ENCODE measurements at places on chromosomes 3 and 15.

DNA sequence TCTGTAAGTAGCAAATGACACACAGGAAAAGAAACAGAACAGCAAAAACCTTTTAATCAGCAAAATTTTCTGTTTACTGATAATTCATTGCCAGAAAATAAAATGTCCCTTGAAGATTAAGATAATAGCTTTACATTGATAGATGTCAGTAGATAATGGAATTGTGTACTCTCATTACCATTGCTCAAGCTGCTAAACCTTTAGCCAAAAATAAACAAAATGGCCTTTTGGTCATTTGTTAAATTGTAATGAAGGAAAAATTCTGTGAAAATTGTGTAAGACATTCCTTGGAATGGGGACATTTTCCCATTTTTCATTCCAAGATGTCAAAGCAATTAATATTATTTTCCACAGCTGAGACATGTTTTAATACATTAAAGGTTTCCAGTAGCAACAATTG, 189.8 kb downstream of the PLOD2 start:
- no peak for DNase-seq

DNA sequence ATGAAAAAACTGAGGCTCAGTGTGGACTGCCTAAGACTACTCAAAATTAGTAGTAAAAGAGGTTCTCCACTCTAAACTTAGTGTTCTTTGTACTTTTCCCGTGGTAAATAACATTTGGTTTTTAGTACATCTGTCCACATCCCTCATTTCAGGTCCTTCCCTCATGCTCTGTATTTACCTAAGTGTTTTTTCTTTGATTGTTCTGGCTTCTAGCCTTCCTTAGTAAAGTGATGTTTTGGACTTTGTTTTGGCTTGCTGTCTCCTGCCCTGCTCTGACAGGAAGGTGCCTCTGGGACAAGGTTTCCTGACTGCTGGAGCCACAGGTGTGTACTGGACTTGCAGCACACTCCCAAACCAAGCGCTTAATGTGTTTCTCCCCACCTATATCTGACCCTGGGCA, 29.9 kb upstream of the ALDH1A2 start:
- DNase-seq = no peak

DNA sequence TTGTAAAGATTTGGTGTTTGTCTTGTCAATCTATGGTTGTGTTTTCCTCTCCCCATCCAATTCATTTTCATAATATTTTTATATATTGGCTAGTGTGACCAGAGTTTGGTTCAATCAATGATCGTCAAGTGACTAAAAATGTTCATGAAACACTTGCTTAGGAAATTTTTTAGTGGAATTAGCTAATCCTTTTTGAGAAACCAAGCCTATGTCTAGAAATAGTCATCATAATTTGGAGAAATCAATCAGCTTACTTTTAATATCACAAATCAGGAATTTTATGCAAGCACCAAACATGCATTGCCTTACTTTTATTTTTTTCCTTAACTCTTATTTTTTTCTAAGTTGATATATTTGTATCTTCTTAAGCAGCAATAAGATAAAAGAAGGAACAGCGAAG, 403.1 kb upstream of the TBL1XR1 start:
- no peak for DNase-seq

GRCh38 chr15:27196691-27197090, 225.7 kb downstream of the GABRG3 start:
- no peak for DNase-seq

GRCh38 chr15:73295630-73296286, 73.0 kb downstream of the HCN4 start:
- no peak for DNase-seq

DNA sequence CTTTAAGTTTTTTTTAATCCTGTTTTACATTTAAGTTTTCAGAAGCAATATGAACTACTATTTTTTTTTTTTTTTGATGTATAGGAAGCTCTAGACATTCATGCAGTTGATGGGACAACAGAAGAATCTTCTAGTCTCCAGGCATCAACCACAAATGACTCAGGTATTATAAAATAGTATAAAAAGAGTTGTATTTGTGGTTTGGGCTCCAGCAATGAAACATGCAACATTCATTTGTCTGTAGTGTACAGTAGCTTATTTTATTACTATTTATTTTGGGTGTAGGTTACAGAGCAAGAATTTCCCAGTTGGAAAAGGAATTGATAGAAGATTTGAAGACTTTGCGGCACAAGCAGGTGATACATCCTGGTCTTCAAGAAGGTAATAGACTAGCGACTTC, 38.6 kb downstream of the MGA start:
- no peak for DNase-seq

DNA sequence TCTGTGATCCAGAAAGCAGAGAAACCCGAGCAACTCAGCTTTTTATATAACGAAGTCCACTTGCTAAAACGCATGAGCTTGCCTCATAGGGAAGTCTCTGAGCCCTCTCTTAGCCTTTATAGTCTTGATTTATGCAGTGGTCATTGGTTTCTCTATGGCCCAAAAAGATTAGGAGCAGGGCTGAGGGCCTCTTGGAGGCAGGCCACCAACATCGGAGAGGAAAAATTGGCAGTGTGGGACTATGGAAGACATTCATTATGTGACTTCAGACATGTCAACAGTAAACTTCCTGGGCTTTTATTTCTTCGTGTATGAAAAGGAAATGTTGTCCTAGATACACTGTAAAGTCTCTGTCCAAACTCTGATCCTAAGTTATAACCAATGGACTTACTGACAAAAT, 13.5 kb downstream of the RAB8B start:
- no peak for DNase-seq

DNA sequence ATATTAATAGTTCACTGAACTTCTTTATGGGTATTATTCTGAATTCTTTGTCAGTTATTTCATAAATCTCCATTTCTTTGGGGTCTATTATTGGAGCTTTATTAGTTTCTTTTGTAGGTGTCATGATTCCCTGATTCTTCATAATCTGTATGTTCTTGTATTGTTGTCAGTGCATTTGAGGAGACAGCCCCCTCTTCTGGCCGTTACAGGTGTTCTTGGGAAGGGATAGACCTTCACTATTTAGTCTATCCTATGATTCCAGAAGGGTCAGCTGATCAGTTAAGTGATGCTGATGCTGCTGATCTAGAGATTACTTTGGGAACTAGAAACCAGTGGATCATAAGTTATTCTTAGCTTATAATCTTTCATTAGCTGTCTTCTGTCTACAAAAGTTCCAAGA, 34.9 kb downstream of the TMEM39A start:
- no peak for DNase-seq

- no peak for DNase-seq
Measured at GRCh38 chr15:48803877-48804276, 7.0 kb downstream of the CEP152 start.

- no peak for DNase-seq
Measured at GRCh38 chr3:8764528-8764927, 4.9 kb downstream of the OXTR start.

- no peak for DNase-seq
Measured at GRCh38 chr3:11996480-11996879, 7.7 kb upstream of the SYN2 start.

GRCh38 chr15:42908538-42908937, 12.0 kb downstream of the TTBK2 start:
- no peak for DNase-seq

DNA sequence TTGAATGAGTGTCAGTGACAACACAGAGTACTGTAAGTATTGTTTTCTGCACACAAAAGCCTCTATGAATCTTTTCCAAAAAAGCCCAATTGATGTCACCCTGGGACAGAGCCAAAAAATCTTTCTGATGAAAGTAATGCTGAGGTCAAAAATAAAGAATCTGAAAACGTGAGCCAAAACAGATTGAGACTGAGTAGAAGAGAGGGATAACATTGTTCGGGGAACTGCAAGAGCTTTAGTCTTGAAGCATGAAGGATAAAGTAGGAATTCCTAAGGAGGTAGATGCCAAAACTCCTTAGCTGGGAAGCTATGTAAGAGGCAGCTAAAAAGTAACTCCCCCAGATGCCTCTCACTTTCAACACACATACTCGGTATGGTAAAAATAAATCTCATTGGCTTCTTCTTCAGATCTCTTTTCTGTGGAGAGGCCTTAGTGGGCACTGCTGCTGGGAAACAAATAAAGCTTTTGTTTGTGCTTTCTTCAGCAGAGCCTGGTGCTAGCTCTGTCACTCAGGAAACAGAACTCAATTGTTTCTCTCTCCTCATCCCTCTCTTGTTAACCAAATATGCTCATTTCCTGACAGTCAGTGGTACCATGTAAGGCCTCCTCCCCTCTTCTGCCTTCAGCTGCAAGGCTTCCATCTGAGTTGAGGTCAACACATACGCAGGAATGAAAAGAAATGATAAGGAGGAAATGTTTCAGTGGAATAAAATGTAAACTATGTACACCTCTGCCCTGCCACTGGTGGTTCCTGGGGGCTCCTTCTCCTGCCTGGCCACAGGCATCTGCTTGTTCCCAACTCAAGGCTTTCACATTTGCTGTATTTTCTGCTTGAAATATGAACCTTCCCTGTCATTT, 58.1 kb downstream of the CD200 start:
- no peak for DNase-seq

DNA sequence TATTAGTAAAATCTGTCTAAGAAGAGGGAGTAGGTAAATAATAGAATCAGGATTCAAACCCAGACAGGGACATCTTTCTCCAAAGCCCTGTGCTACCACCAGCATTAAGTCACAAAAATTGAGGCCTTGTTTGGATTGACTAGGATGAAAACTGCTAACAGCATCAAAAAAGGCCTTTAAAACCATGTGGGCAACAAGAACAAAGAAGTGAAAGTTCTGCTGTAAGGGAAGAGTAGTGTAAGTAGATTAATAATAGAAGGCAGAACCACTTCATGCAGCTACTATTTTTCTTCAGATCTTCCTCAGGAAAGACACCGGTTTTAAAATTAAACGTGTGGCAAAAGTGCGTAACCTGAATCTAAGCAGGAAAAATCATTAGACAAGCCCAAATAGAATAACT, 15.3 kb upstream of the KBTBD12 start:
- no peak for DNase-seq

DNA sequence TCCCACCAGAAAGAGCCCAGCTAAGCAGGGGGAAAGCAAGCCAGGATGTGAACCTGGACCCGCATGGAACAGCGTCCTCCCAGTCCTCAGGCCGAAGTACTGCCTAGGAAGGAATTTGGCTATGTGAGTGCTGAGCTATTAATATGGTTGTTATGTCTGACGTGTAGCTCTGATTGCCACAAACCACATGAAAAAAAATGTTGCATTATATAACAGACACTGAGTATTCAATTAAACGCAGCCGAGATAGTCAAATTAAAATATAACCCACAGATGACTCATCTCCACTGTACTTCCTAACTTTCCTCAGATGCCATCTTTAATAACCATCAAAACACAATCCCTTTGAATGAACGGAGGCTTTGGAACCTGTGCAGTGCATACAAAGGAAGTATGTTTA, 111.1 kb downstream of the GABRB3 start:
- no peak for DNase-seq

DNA sequence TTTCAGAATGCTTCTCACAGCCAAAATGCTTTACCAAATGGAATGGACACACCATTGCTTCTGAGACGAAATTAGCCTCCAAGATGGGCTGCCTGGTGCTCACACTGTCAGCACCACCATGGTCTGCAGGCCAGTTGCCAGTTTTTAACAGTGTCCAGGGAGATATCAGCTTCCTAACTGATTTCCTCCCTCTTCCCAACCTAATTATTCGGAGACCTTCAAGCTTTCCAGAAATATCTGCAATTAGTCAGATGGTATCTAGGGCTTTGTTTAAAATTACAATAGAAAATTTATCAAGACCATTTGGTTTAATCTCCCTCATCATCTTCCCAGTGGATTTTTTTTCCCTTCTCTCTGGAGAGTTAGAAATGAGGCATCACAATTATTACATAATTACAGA, 287.5 kb downstream of the ZPLD1 start:
- DNase-seq = no peak

GRCh38 chr3:38090453-38090852, 46.5 kb downstream of the ACAA1 start:
- DNase-seq = no peak

DNA sequence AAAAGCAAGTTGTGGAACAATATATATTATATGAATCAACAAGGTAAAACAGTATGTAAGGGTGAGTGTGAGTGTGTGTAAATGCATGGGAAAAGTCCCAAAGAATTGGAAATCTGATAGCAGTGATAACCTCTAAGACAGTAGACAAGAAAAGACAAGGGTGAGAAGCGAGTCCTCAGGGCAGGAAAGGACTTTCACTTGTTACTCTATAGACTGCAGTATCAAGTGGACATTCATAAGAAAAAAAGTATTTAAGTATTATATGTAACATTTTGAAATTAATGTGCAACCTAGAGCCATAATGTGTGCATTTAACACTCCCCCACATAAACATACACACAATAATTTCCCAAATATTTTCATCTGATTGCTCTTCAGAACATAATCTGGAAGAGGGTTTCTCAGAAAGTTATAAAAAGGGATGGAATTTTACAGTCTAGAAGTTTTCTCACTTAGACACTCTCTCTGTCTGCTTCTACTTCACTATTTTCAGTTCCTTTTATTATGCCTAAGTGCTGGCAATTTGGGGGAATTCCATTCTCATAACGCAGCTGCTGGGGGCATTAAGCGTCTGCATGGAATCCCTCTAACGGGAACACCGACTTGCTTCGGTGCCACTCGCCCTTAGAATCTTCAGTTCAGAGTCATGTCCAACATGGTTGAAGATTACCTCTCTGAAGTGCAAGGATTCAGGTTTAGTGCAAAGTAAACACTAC, 50.0 kb upstream of the CDIN1 start:
- DNase-seq = no peak

GRCh38 chr3:27577504-27577903, 93.3 kb upstream of the SLC4A7 start:
- DNase-seq = no peak

- no peak for DNase-seq
Measured at GRCh38 chr3:53936347-53936746, 44.7 kb upstream of the SELENOK start.

DNA sequence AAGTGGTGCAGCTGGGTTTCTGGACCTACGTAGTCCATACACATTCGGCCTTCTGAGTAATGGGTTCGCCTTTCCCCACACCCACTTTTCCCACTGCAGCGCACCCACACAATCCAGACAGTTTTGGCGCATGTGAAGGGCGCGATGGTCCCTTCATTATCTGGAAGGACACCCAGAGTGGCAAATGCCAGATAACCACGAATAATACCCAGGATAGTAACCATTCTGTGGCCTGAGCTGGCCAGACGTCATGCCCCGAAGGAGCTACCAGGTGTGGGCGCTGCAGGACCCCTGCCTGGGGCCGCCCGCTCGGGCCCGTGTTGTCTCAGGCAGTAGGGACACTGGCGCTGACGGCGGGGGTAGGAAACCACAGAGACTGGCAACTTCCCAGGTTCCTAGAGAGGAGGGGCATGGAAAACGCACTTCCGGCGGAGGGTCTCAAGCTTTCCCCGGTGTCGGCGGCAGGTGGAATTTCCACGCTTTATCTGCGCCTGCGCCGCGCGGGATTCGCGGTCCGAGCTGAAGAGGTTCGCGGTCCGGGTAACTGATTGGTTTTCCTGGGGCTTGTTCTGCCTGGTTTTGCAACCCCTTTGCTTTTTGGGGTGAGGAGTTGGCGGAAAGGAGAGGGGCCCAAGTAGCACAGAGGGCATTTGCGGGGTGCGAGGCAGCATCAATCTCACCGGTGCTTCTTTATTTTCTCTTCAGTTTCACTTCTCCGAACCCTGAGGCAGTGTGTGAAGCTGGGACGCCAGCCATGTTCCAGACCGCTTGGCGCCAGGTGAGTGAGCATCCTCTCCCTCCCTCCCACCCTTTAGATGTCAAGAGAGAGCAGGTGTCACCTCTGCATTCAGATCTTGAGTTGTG, at the start of gene ZNF620:
ZNF620 (plus strand) TSS at position 441 of the 864 bp plus-strand sequence; CDS start at position 755, 314 bp downstream.
- peak; percentile 30 for DNase-seq

- DNase-seq = no peak
Measured at GRCh38 chr3:111812701-111813100, 46.4 kb upstream of the PHLDB2 start.
